Mucosa of descending colon (tissue), 3 donors: ENCODE measurements at places on chromosomes 2 and 18. TPM values are rescaled to one million over a fixed set of nuclear protein-coding genes. Genes with fewer than 3 reads are reported as not detected.

Gene SPP2
- total RNA-seq: not detected

Gene C2orf66
- total RNA-seq: not detected

Gene SCYGR4
- total RNA-seq: not detected

Gene GPBAR1
- 0.64 TPM for total RNA-seq

Gene MTLN
- 43.0 TPM for total RNA-seq

Gene PDK1
- 11.6 TPM for total RNA-seq

Gene CRYGD
- total RNA-seq: not detected

Gene OXER1
- total RNA-seq: 2.4 TPM

Gene ST6GAL2
- total RNA-seq: 3.2 TPM

Gene MC5R
- total RNA-seq: not detected

GRCh38 chr2:36403675-36404230, 48.2 kb downstream of the CRIM1 start:
- DNase-seq: no peak

GRCh38 chr2:62032096-62032495, 126.6 kb downstream of the COMMD1 start:
- no peak for DNase-seq

- no peak for DNase-seq
These were observed 1.5 kb downstream of the ROCK1 start for GRCh38 chr18:21109936-21110712.

GRCh38 chr2:104538077-104538476, 315.8 kb upstream of the POU3F3 start:
- DNase-seq: no peak

DNA sequence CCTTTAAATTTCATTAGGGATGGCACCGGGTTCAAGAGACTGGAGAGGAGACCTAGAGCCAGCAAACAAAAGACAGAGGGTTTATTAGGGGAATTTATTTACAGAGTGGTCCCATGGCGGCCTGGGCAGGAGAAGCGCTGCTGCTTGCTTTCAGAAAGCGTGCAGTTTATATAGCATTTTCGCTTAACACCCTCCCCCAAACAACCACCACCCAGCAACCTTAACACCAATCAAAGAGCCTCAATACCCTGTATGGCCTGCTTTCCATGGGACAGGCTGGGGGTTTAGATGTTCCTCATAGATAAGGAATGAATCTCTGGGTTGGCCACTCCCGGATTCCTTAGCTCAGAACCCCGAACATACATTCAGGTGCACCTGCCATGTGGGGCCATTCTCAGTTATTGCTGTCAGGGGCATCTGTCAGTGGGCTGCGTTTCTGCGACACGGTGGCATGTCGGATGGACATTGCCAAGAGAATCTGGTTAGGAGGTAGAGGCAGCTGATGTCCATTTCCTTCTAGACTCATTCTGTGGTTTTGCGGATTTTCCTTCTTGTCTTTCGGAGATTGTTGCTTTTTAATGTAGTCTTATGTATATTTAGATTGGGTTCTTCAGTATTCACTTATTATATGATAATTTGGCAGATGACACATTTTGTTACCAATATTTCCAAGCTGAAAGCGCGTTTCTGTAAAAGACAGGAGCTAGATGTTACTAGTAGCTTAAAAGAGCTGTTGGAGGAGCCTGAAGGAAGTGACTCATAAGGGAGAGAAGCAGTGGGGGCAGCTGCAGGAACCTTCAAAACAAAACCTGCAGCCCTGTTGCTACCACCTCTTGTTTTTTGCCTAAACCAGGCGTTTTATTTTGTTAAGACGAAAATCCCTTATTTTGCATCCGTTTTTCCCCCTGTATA, 7.2 kb downstream of the AGAP1 start:
- DNase-seq: no peak

DNA sequence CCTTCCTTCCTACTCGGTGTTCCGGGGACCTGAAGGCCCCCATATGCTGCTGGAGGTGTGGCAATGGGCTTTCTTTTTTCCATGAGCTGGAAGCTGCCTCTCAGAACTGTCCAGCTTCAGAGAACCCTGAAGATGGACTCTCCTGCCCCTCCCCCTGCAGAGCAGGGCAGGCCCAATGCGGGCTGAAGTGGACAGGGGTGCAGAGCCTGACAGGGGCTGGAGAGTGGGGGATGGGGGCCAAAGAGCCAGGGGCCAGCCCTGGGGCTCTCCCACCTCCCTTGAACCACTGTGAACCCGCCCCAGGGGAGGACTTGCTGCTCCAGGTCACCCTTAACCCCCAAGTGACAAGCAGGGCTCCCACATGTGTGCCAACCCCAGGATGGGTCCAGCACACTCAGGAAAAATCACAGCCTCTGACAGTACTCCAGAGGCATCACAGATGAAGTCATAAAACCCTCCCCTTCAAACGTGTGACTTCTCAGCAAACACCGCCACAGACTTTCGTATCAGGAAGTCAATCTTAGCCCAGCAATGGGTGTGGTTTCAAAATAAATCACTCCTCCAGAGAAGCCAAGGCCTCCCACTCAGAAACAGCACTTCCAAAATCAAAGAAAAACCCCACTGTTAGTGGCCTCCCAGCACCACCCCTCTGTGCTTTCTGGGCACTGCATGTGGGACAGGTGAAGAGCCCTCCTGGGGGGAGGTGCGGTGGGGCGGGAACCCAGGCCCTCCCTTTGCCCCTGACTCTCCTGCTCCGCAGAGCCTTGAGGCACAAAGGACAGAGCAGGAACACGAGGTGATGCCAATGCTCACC, 135.8 kb downstream of the HDAC4 start:
- DNase-seq: peak; percentile 75

DNA sequence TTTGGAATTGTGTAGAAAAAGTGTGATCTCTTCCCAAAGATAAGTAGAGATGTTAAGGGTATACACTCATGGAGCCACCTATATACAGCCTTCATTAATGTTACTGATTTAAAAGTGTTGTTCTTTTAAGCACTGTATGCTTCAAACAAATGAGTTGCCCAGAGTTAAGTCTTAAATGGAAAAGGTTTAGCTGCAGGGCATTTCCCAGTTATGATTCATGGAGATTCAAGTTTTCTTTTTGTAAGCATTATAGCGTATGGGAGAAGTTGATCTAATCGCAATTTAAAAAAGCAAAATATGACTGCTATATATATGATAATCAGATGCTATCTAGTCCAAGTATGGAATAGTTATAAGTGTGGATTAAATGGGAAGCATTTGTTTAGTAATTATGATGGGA, 4.8 kb downstream of the PDK1 start:
- no peak for DNase-seq

DNA sequence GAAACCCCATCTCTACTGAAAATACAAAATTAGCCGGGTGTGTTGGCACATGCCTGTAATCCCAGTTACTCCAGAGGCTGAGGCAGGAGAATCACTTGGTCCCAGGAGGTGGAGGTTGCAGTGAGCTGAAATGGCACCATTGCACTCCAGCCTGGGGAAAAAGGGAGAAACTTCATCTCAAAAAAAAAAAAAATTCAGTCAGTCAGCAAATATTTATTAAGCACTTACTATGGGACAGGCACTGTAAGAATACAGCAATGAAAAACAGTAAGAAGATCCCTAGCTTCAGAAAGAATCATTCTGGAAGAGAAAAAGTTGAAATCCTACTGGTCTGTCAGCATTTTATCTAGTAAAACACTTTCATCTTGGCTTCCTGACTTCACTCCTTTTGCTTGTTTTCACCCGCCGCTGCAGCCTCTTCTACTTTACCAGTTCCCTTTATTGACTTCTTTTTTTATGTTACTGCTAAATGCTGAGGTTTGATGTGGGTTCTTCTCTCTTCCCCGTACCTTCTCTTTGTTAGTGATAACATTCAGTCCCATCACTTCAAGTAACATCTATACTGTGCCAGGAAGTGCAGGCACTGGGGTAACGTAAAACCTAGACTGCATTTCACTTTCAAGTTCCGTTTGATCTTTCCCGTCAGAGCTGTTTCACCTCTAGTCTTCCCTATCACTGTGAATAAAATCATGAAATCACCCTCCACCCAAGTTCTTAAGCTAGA, 10.8 kb upstream of the TAF4B start:
- DNase-seq: no peak

DNA sequence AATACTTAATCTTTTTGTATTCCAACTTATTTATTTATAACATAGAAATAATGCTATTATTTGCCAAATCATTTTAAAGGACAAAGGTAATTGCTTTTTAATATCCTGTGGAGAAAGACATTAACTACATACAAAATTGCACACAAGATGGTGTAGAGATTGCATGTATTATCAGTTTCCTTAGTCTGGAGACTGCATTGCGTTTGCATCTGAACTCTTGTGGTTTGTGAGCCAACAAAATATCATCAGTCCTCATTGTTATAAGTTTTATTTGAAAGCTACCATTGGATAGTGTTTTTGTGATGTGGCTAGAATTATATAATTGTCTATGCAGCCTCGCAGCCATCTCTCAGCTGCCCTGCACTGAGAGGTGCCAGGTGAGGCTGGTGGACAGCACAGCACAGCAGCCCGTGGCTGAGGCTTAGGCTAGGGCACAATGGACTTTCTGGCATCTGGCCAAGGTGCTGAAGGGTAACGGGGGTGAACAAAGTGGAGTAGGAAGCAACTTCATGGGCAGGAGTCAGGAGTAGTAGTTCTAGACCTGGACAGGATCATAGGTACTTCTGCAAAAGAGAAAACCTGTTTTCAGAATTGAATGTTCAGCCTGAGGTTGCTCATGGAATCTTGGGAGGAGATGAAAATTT, 15.1 kb downstream of the RASGRP3 start:
- no peak for DNase-seq

GRCh38 chr2:20012282-20013125, at the start of gene MATN3:
Gene MATN3 (minus strand): TSS chr2:20012668. CDS start chr2:20012631, 37 bp downstream.
- DNase-seq: peak; percentile 60

DNA sequence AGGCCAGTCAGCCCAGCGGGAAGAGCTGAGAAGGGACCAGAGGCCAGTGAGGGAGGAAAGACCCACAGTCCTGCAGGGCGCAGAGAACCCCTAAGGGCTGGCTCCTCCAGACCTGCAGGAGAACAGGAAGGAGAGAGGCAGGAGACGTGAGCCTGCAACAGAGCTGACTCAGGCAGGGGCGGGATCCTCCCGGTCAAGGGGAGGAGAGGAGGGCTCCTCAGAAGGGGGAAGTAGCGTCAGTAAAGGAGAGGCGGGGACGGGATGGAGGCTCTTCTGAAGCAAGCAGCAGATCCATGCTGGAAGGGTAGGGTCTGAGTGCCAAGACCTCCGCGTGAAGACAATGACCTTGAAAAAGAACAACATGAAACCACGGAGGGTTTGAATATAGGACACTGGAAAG, 50.8 kb downstream of the TRABD2A start:
- DNase-seq: peak; percentile 68

GRCh38 chr2:51782921-51783765, 751.2 kb upstream of the NRXN1 start:
- DNase-seq: no peak

GRCh38 chr18:60684843-60685513, 312.4 kb upstream of the MC4R start:
- no peak for DNase-seq

DNA sequence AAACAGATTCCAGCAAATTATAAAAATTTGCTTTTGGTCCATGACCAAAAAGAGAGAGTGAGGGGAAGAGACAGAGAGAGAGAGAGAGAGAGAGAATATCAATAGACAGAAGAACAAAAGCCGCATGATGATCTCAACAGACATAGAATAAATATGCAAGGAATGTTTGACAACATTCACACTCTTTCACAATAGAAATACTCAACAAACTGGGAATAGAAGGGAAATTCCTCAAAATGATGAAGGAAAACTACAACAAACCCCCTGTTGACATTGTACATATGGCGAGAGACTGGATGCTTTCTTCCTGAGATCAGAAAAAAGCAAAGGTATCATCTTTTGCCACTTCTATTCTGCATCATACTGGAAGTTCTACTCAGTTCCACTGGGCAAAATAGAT, 309.7 kb downstream of the RAD51AP2 start:
- DNase-seq: no peak

DNA sequence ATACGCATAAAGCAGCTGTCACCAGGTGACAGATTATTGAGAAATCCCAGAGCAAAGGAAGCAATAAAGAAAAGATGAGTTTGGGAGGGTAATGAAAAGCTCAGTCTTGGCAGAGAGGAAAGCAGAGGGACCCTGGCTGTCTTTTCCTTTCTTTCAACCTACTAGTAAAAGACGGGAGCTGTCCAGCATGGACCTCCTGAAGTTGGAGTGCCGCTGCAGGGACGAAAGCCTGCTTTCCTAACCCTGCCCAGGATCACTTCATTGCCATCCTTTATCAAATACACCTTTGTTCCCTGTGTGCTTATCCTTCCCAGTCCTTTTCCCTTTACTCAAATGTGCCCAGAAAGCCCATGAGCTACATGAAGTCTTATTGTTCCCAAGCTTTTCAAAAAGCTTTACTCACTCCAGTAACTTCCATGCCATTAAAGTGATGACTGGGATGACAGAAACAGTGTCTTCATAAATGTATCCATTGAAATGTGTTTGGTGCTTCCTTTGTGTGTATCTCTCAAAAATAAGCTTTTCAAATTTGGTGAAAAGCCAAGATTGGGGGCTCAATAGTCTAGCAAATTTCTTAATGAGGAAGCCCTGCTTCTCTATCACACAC, 3.7 kb upstream of the SPR start:
- DNase-seq: peak; percentile 79

GRCh38 chr2:26516246-26516645, 38.3 kb upstream of the OTOF start:
- no peak for DNase-seq

DNA sequence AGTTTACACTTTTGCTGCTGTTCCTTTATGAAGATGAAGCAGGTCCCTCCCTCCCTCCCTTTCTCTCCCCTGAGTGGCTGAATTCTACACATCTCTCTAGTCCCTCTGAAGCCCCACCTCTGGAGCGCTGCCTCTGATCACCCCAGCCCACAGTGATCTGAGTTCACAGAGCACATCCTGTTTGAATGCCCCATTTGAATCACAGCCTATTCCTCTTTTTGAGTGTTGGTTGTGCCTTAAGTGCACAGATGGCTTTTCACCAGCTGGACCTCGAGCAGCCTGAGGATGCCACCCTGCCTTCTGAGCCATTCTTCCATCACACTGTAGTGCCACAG, 87.1 kb downstream of the ITGB1BP1 start:
- DNase-seq: peak; percentile 32
